ENCODE measurements at places on chromosomes 3 and 15.
A peak's percentile ranks its signal among the peaks of the same experiment; 100 is the strongest.

GRCh38 chr3:139281522-139282196 is 62.2 kb upstream of the MRPS22 start:
- DNase-seq = no peak

DNA sequence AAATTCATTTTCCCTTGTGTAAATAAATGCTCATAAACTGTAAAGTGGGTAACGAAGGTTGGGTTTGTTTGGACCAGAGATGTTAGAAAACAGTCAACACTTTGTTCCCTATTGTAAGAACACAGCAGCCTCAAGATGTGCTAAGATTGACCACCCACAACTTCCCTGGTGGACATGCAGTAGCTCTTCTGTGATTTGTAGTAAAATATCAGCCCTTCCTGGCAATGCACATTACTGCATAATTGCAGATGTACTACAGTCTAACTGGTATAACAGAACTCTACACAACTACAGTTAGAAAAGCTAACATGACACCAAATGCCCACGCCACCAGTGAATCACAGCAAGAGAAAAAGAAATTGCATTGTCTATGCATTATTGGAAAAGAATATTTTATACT is 129.4 kb downstream of the FGF12 start:
- DNase-seq = no peak

DNA sequence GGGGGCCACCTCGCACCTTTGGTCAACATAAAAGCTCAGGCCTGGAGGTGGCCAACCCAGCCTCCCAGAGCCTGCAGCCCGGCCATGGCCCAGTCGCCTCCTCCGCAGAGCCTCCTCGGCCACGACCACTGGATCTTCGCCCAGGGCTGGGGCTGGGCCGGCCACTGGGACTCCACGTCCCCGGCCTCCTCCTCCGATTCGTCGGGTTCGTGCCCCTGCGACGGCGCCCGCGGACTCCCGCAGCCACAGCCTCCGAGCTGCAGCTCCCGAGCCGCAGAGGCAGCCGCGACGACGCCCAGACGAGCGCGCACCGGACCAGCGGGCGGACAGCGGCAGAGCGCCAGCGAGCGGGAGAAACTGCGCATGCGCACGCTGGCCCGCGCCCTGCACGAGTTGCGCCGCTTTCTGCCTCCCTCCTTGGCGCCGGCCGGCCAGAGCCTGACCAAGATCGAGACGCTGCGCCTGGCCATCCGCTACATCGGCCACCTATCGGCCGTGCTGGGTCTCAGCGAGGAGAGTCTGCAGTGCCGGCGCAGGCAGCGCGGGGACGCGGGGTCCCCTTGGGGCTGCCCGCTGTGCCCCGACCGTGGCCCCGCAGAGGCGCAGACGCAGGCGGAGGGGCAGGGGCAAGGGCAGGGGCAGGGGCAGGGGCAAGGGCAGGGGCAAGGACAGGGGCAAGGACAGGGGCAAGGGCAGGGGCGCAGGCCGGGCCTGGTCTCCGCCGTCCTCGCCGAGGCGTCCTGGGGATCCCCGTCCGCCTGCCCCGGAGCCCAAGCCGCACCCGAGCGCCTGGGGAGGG is at the start of gene MESP2:
Gene MESP2, plus strand, starts transcription at position 59 of the 799 bp plus-strand sequence. Its CDS starts 26 bp downstream, at position 85.
- DNase-seq = peak; percentile 22

DNA sequence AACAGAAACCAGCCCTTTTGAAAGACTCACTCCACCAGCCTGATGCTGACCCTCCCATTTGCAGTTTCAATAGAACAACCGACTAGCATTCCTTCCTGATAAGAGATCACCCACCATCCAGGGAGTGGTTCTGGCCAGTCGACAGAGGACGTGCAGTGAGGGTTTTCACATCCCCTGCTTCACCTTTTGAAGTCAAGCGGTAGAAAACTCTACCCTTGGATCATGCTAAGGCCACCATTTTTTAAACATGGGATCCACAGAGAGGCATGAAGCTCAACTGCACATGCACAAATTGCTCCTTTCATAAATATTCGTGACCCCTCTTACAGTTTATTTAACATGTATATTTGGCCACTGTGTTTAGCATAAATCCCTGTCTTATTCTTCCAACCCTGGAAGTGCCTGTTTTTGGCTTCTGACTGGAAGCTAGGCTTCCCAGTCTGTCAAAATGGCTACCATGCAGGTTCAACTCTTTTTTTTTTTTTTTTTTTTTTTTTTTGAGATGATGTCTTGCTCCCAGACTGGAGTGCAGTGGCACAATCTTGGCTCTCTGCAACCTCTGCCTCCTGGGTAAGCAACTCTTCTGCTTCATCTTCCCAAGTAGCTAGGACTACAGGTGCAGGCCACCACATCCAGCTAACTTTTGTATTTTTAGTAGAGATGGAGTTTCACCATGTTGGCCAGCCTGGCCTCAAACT is 1.0 kb upstream of the THUMPD3 start:
- no peak for DNase-seq

GRCh38 chr3:14836049-14836468 is 17.3 kb downstream of the FGD5 start:
- DNase-seq = no peak

- no peak for DNase-seq
Observed at GRCh38 chr3:114646526-114646925, 352.7 kb downstream of the TIGIT start.

- DNase-seq = no peak
Observed at GRCh38 chr3:157639756-157640426, 136.7 kb upstream of the VEPH1 start.

DNA sequence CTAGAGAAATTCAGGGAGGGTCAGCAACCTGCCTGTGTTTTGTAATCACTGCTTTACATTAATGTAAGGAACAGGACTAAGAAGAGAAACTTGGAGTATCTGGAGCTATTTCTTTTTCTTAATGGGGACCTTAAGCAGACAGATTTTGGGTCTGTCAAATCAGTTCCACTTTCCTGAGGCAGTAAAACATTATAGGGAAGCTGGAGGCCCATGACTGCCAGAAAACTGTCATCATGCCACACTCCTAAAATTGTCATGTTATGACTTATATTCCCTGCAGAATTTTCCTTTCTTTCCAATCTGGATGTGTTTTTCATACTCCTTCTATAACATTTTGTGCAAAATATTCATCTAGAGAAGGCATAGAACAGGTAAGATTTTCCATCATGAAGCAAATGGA is 28.8 kb downstream of the DGKG start:
- DNase-seq = no peak

DNA sequence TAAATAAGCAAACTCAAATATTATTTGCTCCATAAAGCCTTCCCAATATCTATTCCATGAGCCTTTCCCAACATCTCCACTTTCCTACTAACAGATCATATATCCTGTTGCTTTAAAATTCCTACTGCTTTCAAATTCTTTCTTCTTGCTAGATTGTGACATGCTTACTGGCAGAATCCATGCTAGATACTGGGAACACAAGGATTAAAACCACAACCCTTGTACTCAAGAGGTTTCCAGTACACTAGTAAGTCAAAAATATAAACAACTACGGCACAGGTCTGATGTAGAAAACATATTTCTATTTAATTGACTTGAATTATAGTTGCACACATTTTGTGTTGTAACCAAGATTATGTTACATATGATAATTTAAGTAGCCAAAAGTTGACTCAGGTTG is 275.0 kb downstream of the ZBTB20 start:
- no peak for DNase-seq

- peak; percentile 15 for DNase-seq
Observed at GRCh38 chr3:33439546-33440327, 468 bp downstream of the UBP1 start.

- no peak for DNase-seq
Observed at GRCh38 chr3:100737334-100737733, 28.0 kb downstream of the TFG start.

GRCh38 chr3:147872568-147872967 is 463.4 kb downstream of the ZIC1 start:
- DNase-seq = no peak

- no peak for DNase-seq
Observed at GRCh38 chr3:71269906-71270305, 313.6 kb downstream of the FOXP1 start.

DNA sequence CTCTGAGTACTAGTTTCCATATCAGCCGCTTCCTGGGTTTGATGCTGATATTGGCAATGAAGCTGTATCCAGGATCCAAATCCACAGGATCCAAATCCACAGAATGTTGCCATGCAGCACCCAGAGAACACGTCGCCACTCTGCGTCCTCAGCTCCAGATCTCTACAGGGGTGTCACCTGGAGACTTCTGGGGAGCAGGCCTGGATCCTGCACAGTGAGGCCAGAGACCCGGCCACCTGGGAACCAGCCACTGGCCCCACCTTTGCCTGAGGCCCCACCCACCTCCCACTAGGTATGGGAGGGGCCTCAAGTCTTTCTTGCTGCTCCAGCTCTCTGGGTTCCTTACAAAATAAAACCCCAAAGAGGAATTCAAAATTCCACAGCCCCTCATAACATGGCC is 123.9 kb downstream of the LRRK1 start:
- DNase-seq = no peak

DNA sequence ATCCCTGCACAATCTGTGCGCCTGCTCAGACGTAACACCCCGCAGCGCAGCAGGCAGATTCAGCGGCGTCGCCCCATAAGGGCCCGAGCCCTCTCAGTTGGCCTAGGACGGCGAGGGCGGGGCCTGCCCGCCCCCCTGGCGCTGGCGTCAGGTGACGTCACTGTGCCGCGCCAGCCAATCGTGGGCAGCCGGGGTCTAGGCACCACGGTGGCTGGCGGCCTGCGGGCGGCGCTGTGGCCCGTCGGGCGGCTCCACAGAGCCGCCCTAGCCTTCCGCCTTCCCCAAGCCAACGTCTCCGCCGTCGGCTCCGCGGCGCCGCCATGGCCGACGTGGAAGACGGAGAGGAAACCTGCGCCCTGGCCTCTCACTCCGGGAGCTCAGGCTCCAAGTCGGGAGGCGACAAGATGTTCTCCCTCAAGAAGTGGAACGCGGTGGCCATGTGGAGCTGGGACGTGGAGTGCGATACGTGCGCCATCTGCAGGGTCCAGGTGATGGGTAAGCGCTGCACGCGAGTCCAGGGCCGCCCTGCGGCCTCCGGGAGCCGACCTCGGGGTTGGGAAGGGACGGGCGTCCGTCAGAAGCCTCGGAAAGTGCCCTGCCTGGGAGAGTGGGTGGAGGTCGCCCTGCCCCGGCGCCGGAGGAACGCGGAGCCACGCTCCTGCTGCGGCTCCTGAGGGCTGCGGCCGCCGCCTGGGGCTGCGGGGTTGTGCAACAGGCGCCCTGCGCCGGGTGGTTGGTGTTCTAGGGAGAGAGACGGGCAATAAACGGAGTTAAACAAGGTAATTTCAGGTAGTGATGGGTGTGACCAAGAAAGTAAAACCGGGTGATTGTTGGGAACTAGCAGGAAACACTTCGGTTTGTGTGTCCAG is at the start of gene RNF7:
Gene RNF7, plus strand, starts transcription at position 277 of the 869 bp plus-strand sequence. Its CDS starts 44 bp downstream, at position 321.
- peak; percentile 88 for DNase-seq

DNA sequence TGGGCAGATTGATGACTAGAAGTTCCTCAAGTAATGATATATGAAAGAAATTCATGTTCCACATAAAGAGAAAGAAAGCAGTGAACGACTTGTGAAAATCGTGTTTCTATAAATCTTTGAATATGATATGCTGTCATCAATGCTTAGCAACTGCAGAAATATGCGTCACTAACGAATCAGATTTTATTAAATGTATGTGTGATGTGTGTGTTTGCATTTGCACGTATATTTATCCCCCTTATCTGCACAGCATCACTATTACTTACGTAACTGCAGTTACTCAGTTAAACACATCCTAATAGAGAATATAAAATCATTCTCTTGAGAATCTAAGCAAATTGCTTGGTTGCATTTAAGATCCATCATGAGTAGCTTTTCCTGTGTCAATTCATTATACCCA is 468.6 kb downstream of the FGF12 start:
- no peak for DNase-seq

GRCh38 chr15:49036650-49037545 is 9.3 kb downstream of the SECISBP2L start:
- no peak for DNase-seq

DNA sequence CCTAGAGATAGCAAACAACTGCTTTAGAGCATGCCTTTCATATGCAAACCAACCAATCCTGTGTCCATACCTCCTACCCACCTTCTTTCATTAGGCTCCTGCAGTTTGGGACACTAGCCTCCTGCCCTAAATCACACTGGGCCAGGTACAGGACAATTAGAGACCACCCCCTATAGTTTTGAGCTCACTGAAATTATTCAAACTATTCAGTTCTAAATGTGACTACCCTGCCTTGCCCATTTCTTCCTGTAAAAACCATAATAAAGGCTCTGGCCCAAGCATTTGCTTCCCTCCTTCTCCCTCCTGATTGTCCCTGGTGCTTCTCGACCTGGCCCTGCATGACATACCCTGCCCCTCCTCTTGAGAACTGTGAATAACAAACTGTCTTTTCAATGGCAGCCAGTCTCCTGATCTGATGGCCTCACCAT is 31.4 kb upstream of the LRIG1 start:
- no peak for DNase-seq

- no peak for DNase-seq
Observed at GRCh38 chr3:142276781-142277180, 51.4 kb upstream of the GK5 start.

GRCh38 chr3:41044523-41044922 is 154.8 kb upstream of the CTNNB1 start:
- DNase-seq = no peak

DNA sequence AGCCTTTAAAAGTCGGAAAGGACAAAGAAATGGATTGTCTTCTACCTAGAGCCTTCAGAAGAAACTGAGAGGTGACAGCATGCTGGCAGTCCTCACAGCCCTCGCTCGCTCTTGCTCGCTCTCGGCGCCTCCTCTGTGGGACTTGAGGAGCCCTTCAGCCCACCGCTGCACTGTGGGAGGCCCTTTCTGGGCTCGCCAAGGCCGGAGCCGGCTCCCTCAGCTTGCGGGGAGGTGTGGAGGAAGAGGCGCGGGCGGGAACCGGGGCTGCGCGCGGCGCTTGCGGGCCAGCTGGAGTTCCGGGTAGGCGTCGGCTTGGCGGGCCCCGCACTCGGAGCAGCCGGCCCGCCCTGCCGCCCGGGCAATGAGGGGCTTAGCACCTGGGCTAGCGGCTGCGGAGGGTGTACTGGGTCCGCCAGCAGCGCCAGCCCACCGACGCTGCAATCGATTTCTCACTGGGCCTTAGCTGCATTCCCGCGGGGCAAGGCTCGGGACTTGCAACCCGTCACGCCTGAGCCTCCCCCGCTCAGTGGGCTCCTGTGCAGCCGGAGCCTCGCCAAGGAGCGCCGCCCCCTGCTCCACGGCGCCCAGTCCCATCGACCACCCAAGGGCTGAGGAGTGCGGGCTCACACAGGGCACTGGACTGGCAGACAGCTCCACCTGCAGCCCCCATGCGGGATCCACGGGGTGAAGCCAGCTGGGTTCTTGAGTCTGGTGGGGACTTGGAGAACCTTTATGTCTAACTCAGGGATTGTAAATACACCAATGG is 953.8 kb upstream of the GBE1 start:
- DNase-seq = no peak

DNA sequence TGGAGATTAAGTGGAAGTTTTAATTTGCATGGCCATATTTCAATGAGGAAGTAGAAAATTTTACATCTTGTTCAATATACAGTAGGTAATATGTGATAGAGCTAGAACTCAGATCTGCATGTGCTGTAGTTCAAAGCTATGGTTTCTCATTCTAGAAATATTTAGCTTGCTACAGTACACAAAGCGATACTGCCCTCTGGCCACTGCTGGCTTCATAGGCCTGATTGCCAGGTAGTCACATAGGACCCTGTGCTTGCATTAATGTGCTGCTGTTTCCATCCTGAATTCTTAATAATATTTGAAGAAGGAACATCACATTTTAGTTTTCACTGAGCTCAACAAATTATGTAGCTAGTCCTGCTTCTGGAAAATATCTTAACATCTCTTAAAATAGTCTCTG is 87.0 kb downstream of the PLSCR2 start:
- no peak for DNase-seq

GRCh38 chr3:125300416-125300815 is 74.7 kb downstream of the ZNF148 start:
- no peak for DNase-seq
